ENCODE measurements at places on chromosomes 12 and 14. TPM values are rescaled to one million over a fixed set of nuclear protein-coding genes. Genes with fewer than 3 reads are reported as not detected.

DNA sequence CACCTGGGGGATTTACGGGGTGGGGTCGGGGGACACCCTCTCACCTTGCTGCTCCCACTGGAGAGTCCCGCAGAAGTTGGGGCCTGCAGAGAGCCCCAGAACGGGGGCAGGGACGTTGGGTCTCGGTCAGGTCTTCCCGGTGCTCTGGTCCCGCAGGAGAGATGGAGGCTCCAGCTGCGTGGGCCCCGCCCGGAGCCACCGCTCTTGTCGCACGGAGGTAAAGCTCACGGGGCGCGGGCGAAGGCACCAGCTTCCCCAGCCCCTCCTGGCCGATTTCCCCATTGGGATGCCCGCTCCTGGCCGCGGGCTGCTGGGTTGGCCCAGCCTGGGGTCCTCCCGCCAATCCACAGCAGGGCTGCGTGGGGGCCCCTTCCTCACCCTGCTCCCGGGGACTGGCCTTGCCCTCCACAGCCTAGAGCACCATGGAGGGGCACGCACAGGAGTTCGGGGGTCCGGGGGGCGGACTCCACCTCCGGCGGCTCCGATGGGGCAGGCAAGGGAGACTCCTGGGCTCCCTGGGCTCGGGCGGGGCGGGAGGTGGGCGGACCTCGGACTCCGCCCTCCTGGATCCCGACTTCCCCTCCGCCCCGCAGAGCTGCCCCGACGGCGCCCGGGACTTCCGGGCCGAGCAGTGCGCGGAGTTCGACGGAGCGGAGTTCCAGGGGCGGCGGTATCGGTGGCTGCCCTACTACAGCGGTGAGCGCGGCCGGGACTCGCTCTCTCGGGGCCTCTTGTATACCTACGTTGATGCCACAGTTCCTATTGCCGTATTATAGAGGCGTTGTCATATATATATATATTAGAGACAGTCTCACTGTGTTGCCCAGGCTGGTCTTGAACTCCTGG is 8.4 kb downstream of the PAPLN start:
- peak; percentile 50 for DNase-seq

The LRRC10 gene
- not detected for polyA plus RNA-seq

GRCh38 chr12:67826946-67827720 is 162.1 kb upstream of the IFNG-AS1 start:
- DNase-seq: no peak

The IFI27L2 gene
- 7.2 TPM for polyA plus RNA-seq

DNA sequence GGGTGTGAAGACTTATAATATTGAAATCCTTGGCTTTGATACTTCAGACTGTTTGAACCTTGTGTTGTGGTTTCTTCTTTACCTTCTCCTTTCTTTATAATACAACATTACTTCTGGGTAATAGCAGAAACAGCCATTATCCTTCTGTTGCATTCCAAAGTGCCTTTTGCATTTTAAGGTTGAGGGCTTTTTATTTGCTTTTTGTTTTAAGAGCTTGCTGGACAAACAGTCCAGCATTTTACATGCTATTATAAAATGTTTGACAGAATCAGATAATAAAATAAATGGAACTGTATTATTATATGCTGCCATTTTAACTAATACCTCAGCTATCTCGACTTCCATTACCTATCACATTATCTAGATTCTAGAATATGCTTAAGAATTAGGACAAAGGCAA is 14.0 kb downstream of the RNF34 start:
- no peak for DNase-seq

- no peak for DNase-seq
These were observed 181.3 kb downstream of the KIF26A start for GRCh38 chr14:104319491-104320241.

DNA sequence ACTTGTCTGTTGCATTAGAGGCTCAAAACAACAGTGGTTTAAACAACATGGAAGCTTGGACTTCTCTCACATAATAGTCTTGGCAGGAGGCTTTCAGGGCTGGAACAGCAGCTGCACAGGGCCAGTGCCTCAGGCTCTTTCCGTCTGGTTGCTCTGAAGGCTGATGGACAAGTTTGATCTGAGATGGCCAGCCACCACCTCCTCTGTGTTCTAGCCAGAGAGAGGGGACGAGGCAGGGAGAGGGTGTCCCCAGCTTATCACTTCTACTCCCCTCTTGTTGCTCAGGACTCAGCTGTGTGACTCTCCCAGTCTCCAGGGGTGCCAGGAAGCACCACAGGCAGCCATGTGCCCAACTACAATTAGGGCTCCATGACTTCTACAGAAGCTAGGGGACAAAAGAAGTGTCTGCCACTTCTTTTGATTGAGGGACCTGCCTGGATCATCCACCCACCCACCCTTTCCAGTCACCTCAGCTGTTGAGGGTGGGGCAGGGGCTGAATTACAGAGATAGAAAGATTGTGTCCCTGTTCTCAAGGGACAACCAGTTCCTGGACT is 46.6 kb downstream of the SMIM41 start:
- DNase-seq: no peak

The LDHB gene
- 44.0 TPM for polyA plus RNA-seq

The TSHR gene
- polyA plus RNA-seq: not detected

DNA sequence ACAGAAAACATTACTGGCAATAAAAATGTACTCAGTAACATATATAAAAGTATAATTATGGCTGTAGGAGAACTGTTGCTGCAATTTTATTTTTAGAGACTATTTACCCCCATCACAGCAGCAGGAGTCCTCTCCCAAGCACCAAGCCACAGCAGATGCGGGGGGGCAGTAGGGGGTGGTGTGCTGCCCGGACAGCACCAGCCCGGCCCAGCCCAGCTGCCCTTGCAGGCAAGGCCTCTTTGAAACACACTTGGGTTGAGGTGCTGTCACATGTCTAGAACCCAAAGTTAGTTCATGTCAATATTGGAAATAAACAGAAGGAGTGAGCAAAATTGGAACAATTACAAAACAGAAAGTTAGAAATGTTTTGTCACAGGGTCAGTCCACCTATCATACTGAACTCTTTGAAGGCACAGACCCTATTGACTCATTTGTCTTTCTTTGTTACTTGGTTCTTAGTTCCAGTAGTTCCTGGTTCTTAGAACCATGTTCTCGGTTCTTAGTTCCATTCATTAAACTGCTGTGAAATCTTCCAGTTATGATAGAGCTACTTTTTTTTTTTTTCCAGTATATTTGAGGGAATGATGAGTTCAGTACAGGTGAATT is 22.7 kb downstream of the CCNK start:
- no peak for DNase-seq

DNA sequence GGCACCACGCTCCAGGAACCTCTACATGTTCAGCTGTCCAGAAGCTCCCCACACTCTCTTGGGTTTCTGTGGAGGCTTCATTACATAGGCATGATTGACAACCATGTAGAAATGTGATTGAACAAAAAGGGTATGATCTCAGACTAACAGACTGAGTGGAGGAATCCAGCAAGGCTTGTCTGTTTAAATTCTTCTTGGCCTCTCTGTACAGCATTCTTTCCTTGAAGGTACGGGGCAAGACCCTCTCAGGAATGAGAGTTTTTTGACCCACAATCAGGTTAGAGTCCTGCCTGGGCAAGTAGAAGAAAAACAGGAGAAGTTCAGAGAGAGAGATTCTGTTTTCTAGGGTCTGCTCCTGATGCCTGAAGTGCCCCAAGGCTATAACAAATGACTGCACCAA is 40.9 kb downstream of the SRGAP1 start:
- DNase-seq: no peak

- DNase-seq: no peak
These were observed 83.0 kb upstream of the ZDHHC17 start for GRCh38 chr12:76680940-76681339.

DNA sequence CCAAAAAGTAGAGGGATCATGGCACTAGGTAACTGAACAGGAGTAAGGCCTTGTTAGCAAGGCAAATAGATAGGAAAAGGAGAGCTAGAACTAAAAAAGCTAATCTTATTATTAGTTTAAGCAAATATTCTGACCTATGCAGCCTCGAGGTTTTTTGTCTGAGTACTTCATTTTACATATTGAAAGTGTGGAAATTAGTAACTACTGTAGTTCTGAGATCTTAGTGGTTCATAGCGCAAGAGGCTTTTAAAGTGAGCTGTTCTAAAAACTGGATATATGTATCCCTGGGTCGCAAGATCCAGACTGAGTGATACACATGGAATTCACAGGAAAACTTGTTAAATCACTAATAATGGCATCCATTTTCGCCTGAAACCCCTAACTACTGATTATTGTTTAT is 411.0 kb upstream of the SOX5 start:
- no peak for DNase-seq

The SERPINA12 gene
- 0.28 TPM for polyA plus RNA-seq

GRCh38 chr14:89352976-89353765 is 63.9 kb downstream of the FOXN3 start:
- no peak for DNase-seq

The ADAMTS20 gene
- polyA plus RNA-seq: not detected

- DNase-seq: no peak
These were observed 35.6 kb downstream of the SCFD1 start for GRCh38 chr14:30657606-30658163.

DNA sequence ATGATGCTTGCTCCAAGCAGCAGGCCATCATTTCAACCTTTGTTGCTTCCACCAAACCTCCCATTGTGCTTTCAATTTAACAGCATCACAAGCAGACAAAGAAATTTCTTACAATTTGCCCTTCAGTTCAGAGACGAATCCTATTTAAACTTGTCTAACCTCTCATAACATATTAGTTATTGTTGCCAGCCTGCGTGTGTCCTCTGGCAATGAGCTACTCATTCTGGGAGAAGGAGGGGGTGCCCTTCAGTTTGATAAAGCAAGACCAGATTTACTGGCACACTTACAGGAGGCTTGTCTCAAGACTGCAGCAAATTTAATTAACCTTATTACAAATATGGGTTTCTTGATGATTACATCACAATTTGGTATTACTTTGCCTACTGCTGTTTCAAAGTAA is 203.6 kb upstream of the SOX5 start:
- DNase-seq: no peak

DNA sequence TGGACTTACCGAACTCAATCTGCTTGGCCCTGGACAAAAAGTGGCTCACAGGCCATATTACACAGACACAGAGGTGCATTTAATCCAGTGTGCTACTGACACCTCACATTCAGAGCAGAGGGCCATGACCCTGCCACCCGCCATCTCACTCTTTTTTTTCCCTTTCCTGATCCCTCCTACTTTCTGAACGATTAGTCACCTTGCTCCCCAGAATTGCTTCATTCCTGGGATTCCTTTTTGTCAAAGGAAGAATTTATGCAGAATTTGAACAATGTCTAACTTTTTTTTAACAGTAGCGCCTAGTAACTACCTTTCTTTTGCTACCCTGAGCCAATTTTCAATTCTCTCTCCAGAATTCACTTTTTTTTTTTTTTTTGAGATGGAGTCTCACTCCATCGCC is 4.6 kb downstream of the PKP2 start:
- DNase-seq: no peak

DNA sequence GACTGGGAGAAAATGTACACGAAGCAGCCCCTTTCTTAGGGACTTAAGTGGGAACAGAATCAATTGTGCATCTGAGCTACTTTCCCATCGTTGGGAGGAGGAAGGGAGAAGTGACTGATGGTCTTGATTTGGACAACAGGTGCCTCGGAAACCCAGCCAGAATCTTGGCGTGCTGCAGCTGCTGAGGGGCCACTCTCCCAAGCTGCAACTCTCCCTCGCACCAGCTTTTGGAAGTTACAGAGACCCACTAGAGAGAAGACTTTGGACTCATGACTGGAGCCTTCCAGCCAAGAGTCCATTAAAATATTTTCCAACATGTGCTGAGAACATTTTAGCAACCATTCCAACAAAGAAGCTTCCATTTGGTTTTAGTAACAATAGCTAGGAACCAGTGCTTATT is 52.3 kb downstream of the GNS start:
- no peak for DNase-seq

The CLEC1B gene
- polyA plus RNA-seq: 33.2 TPM

DNA sequence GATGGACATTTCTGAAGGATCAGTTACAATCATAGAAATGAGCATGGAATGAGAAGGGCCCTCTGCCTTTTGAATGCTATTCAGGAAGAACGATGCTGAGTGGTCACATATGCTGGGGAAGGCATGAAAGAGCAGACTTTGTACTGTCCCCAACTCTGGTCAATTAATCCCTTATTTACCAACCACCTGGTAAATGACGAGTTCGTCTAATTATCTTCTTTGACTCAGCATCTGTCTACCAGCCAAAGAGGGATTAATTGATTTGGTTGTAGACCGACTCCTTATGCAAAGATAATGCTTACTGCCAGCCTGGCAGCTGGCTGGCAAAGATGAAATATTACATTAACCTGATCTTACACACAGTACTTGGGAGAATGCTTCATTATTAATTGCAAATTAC is 152.2 kb downstream of the CHST11 start:
- no peak for DNase-seq

DNA sequence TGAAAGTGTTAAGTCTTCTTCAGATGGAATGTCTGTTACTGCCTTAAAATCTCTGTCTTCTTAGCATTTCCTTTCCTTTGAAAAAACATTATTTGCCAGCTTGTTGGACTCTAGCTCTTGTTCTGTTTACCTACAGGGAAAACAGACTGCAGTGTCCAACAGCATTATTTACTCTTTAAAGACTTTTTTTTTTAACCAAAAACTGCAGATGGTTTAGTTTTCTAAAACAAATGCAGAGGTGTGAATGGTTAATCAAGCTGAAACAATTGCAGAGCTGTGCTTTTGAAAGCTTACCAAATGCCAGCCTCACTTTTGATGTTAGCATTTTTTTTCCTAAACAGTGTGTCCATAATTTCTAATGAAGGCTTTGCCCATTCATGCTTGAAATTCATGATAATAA is 323.3 kb downstream of the TMEM117 start:
- no peak for DNase-seq

The CACNA1C gene
- polyA plus RNA-seq: 0.23 TPM
